ENCODE measurements at places on chromosomes 5 and 9. TPM values are rescaled to one million over a fixed set of nuclear protein-coding genes. Genes with fewer than 3 reads are reported as not detected.

The FGF10 gene
- total RNA-seq: not detected

The CSF1R gene
- total RNA-seq: 0.22 TPM

The IL13 gene
- total RNA-seq: not detected

The RLN2 gene
- total RNA-seq: 0.34 TPM

The CKMT2 gene
- total RNA-seq: not detected

The DOCK2 gene
- 2.3 TPM for total RNA-seq

The NUTM2G gene
- total RNA-seq: not detected

All from A549 treated with CORT108297 at 1 μM for 4 hours (cell line).